Lower lobe of right lung (tissue), 2 donors: ENCODE measurements at places on chromosomes 6 and 20. TPM values are rescaled to one million over a fixed set of nuclear protein-coding genes. Genes with fewer than 3 reads are reported as not detected.

DNA sequence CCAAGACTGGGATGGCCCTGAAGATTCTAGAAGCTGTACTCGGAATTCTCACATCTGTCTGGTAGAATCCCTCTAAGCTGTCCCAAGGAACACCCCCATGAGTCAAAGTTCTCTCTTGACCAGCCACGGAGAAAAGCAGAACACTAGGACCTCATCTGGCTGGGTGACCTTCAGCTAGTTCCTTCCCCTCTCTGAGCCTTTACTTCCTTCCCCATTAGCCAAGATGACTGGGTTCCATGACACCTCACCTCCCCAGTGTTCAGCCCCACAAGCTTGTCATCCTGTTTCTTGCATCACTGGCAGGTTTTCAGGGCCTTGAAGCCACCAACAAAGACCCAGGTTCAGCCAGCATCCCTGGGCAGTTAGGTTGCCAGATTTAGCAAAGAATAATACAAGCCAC is 47.8 kb downstream of the MAFB start:
- H3K36me3 ChIP-seq: no peaks in the 10 kb centered on the region
- H3K4me3 ChIP-seq: no peak overlapping the region
- H3K27ac ChIP-seq: no peak overlapping the region
- no peak for DNase-seq

DNA sequence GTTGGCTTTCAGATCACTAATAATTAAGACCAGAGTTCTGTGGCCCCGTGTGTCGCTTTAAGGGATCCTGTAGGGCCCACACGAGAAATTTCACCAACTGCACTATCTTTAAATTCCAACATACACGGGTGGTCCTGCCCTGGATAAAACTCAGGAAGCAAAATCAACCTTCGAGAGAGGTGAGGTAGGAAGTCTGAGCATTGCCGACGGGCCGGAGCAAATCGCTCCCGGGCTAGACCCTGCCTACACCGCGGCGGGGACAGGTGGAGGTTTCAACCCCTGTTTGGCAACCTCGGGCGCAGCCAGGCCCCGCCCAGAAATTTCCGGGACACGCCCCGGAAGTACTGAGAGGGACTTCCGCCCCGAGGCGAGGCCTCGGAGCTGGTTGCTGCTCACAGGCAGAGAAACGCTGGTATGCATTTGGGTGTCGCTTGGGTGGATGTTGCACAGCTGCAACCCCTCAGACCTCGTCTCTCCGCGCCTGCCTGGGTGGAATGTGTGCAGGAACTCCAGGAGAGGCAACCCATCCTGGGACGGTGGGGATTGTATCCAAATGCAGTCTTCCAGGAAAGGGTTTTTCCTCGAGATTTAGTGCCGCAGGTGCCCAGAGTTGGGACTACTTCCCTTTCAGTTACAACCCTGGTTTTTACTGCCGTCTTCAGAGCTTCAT is 19.9 kb downstream of the ZKSCAN8 start:
- peak; percentile 81 for DNase-seq
- H3K36me3 ChIP-seq: peaks cover 12% of the 10 kb centered on the region
- peak overlapping the region; percentile 61 for H3K4me3 ChIP-seq
- H3K27me3 ChIP-seq: no peaks in the 10 kb centered on the region

Gene HLA-DOB
- 0.95 TPM for total RNA-seq

DNA sequence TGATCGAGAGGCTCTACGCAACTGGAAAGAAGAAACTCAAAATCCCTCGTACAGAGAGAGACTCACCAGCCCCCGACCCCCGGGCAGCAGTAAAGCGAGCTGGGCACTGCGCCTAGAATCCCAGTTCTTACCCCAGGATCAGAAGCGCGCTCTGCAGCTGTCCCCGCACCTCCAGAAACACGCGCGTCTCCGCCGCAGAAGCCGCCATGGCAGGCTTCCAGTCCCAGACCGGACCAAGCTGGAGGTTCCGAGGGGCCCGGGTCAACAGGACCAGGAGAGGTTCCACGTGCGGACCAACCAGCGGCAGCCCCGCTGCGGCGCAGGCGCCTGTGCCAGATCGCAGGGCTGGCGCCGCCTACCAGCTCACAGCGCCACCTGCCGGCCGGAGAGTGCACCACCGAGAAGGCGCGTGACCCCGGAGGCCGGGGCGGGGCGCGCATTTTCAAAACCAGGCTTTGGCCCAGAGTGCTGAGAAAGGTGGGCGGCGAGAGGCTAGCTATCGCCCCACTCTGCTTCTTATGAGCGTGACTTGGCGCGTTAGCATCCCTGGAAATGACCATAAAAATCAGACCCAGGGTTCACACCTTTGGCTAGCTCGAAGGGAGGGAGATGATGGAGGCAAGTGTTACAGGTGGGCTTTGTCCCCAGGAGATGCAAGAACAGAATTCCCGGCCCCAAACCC is at the start of gene UBE3D:
TSS of gene UBE3D (minus strand) at position 331 of the 682 bp plus-strand sequence. CDS start at position 208, 123 bp downstream.
- H3K27ac ChIP-seq: peak within 1 kb of the TSS; percentile 71
- H3K27me3 ChIP-seq: no peaks in the 10 kb centered on the region
- H3K4me3 ChIP-seq: peak within 1 kb of the TSS; percentile 81
- DNase-seq: peak; percentile 95
- H3K4me1 ChIP-seq: peaks cover 34% of the 10 kb centered on the region

DNA sequence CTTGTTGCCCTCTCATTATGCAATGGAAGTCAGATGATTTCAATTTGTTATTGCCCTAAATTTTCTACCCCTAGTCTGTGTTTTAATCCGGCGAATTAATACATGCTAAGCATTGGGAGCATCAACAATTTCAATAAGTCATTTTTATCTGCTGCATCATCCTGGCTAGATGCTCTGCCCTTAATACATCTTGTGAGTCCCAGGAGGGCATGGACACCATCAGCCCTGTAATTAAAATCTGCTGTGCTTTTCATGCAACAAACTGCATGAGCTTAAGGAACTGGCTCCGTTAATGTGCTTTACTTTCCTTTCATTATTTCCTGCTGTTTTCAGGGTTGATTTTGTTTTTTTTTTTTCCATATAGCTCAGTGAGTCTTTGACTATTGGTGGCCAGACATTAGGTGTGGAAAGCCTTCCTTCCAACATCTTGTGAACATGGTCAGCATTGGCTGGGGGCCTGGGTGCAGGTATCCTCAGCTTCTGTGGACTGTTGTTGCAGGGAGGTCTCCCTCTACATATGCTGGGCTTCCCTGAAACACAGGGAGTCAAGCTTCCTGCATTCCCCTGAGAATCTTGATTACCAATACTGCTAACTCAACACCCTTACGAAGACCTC is 8.5 kb upstream of the PBOV1 start:
- no peak for DNase-seq
- peaks cover 18% of the 10 kb centered on the region for H3K4me1 ChIP-seq
- no peaks in the 10 kb centered on the region for H3K36me3 ChIP-seq
- H3K27me3 ChIP-seq: no peaks in the 10 kb centered on the region

DNA sequence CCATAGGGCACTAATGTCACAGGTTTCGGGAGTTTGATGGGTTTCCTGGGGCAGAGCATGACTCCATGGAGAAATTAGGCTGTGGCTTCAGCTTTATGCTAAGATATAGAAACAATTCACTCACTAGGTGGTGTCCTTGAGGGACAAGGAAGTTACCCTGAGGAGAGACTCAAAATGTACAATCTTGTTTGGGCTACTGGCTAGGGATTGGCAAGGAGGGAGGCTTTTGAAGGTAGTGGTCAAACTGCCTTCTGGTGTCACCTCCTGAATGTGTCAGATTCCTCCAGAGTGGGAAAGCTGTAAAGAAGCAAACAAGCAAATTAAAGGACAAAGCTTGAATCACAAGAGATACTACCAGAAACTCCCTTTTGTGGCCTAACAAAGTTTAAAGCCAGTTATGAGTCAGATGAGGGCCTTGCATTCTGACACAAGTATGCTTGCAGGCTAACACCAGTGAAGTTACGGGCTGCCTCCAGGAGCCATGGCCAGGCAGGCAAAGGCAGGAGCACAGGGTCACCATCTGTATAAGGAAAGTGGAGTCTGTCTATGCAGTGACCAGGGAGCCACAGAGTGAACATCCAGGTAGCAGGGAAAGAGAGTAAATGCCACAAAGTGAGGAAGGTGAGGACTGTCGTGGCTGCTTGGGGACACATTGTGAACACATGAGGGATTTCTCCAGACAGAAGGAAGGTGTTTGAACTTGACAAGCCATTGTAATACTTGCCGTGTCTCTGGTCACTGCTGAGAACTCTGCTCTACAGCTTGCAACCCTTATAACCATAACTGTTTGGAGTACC is 107.7 kb upstream of the DTNBP1 start:
- DNase-seq: no peak
- no peak overlapping the region for H3K4me3 ChIP-seq
- H3K4me1 ChIP-seq: no peaks in the 10 kb centered on the region
- H3K27ac ChIP-seq: no peak overlapping the region
- no peaks in the 10 kb centered on the region for H3K36me3 ChIP-seq
- H3K27me3 ChIP-seq: no peaks in the 10 kb centered on the region

DNA sequence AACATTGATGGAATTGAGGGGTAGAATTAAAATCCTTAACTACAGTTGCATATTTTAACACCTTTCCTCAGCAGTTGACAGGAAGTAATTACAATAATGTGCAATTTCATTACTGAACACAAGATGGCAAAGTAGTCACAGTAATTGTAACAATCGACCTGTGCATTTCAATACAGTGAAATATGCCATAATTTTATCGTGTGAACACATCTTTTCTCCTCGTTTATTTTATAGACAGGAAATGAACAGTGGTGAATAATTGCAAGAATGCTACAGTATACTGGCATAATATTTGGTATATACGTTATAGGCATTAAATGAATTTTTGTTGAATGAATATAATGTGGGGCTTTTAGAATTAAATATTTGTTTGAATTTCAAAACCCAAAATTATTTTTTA is 25.0 kb downstream of the CYB5R4 start:
- no peaks in the 10 kb centered on the region for H3K27me3 ChIP-seq
- H3K36me3 ChIP-seq: no peaks in the 10 kb centered on the region
- H3K4me1 ChIP-seq: peaks cover 5% of the 10 kb centered on the region
- no peak overlapping the region for H3K4me3 ChIP-seq

Gene HMGN3
- 98.7 TPM for total RNA-seq

Gene OR2H1
- not detected for total RNA-seq

DNA sequence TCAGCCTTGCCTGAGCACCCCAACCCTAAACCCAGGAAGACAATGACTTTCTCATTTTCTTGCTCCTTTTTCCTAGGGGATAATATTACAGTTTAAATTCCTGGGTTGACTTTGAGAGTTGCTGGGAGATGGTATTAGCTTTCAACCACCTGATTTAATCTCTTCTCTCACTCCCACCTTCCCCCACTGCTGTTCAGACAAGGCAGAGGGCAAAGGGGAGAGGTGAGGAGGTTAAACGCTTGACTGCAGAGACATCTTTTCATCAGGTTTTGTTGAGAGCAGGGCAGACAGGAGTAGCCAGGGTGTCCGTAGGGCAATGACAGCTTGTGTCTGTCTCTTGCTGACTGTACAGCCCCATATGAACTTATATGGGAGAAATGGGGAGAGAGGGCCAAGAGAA is 811.2 kb downstream of the MAFB start:
- H3K36me3 ChIP-seq: no peaks in the 10 kb centered on the region
- H3K4me1 ChIP-seq: peaks cover 8% of the 10 kb centered on the region
- no peak overlapping the region for H3K27ac ChIP-seq
- no peak for DNase-seq
- no peaks in the 10 kb centered on the region for H3K27me3 ChIP-seq

Gene COL9A1
- not detected for total RNA-seq

GRCh38 chr20:62287759-62288534 is 14.8 kb upstream of the ADRM1 start:
- DNase-seq: no peak
- no peaks in the 10 kb centered on the region for H3K4me1 ChIP-seq
- H3K4me3 ChIP-seq: no peak overlapping the region
- H3K27me3 ChIP-seq: no peaks in the 10 kb centered on the region
- no peak overlapping the region for H3K27ac ChIP-seq

Gene EFCAB8
- 0.30 TPM for total RNA-seq

- H3K4me3 ChIP-seq: no peak overlapping the region
- no peaks in the 10 kb centered on the region for H3K36me3 ChIP-seq
- no peaks in the 10 kb centered on the region for H3K27me3 ChIP-seq
- DNase-seq: no peak
These were observed 207.6 kb upstream of the MYLIP start for GRCh38 chr6:15921243-15921642.
